ENCODE measurements at places on chromosomes 16 and 17.

DNA sequence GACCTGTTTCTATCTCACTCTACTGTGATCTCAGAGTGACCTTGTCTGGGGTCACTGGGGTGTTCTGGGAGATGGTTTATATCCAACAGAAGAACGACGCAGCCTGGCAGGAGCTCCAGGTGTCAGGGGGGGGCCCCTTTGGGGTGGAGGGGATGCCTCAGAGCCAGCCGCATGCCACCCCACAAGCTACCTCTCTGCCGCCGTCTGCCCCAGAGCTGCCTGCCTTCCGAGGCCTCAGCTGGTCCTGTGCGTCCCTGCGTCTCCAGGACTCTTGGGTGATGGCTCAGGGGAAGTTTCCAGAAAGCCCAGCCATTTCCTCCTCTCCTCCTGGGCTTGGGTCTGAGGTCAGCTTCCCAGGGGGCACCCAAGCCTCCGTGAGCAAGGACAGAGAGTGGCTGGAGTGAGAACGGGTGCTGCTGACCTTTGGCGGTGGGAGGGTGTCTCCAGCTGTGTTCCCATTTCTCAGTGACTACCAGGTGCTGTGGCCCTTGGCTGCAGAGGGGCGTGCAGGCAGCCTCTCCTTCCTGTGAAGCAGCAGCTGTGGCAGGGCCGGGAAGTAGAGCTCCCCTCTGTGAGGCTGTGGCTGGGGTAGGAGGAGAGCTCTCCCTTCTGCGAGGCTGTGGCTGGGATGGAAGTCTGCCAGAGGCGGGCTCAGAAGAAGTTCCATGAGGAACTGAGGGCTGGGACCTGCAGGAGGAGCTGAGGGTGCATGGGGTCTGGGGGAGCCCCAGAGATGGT, 19.8 kb downstream of the JPH3 start:
- no peak for DNase-seq

GRCh38 chr17:17841601-17842025, 4.8 kb upstream of the SREBF1 start:
- DNase-seq: no peak

DNA sequence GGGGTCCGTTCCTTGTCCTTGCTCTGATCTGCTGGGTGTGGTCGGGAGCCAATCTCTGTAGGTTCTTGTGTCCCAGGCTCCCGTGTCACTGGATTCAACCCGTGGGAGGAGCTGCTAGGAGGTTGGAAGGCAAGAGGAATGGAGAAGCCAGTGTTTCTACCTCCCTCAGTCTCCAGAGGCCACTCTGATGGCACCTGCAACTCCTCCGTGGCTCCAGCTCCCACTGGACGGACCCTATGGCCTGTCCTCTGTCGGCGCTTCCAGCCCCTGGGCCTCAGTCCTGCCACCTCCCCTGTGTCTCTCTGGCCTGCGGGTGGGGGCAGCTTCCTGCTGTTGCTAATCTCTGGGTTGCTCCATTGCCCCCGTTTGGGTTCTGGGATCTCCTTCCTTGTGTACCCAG, 71.1 kb downstream of the CMIP start:
- no peak for DNase-seq

DNA sequence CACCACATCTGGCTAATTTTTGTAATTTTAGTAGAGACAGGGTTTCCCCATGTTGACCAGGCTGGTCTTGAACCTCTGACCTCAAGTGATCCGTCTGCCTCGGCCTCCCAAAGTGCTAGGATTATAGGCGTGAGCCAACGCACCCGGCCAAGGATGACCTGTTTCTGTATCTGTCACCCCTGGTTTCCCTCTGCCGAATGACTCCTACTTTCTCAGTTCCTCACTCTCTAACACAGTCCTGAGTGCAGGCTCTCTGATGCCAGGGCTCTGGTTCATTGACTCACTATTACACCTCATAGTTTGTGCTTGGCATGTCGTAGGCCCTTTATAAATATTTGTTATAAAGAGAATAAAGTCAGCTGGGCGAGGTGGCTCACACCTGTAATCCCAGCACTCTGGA, 10.7 kb upstream of the PRPF8 start:
- no peak for DNase-seq

- no peak for DNase-seq
Measured at GRCh38 chr16:10114409-10114808, 67.8 kb downstream of the GRIN2A start.

DNA sequence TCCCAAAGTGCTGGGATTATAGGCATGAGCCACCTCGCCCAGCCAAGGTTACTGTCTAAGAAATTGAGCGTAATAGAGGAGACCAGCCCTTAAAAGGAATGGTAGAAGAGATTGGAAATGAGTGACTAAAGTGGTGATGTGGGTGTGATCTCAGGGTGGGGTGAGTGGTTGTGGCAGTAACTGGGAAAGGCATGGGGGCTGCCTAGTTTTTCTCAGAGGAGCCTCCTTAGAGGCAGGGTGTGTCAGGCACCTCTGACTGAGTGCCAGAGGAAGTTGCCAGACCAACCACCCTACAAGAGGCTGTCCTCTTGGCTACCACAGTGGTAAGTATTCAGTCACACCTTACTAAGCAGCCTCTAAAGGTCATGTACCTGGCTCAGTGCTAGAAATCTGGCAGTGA, 8.9 kb downstream of the DUS2 start:
- DNase-seq: peak; percentile 8

DNA sequence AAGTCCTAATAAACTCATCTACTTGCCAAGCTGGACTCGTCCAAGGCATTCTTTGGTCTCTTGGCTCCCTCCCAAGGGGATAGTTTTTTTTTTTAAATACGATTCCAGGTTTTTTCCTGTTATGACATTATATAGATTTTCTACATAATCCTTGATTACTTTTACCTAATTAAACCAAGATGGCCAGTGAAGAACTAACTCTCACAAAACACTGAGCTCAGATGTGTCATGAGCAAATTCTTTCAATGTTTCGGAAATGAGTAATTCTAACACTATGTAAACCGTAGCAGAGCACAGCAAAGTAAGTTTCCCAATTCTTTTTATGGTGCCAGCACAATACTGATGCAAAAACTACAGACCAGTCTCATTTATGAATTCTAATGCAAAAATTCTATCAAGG, 1.8 kb downstream of the ZNF23 start:
- no peak for DNase-seq

- DNase-seq: no peak
Measured at GRCh38 chr16:175011-175949, 1.2 kb upstream of the HBA1 start.

GRCh38 chr17:39225959-39226683, 376 bp upstream of the STAC2 start:
- DNase-seq: peak; percentile 56

DNA sequence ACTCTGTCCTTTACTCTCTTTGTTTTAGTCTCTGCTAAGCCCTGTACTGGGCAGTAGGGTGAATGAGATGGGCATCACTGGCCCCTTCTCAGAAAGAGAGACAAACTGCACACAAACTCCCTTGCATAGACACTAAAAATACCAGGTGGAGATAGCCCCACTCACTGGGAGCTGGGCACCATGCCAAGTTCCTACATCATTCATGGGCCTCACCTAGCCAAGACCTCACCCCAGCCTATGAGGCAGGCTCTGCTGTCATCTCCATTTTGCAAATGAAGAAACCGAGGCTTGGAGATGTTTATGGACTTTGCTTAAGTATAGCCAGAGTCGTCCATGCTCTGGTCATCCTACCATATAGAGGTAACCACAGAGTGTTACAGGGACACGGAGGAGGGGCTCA, 499.8 kb upstream of the CDH11 start:
- no peak for DNase-seq

- DNase-seq: no peak
Measured at GRCh38 chr17:44247440-44247841, 20.5 kb downstream of the SLC4A1 start.

- no peak for DNase-seq
Measured at GRCh38 chr17:46877466-46877865, 26.1 kb downstream of the WNT9B start.

GRCh38 chr16:64092271-64092670, 1029.6 kb downstream of the CDH11 start:
- no peak for DNase-seq

GRCh38 chr16:79808731-79809130, 208.2 kb upstream of the MAF start:
- DNase-seq: no peak

DNA sequence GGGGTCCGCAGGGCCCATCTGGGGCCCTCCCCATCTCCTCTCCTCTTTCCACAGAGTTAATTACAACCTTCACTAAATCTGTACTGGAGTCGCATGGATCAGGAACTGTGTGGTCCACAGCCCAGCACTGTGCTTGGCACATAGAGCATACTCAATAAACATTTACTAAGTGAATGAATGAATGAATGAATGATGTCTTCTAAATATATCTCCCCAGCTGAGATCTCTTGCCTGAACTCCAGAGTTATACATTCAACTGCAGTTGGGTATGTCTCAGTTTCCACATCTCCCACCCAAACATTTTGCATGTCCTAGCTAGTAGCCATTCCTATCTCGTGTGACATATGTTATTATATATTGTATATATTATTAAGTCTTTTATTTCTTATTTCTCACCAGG, 28.7 kb upstream of the IL21R start:
- DNase-seq: no peak

- DNase-seq: no peak
Measured at GRCh38 chr16:4814542-4815173, 12.2 kb upstream of the ROGDI start.

GRCh38 chr16:5510819-5511370, 413.3 kb upstream of the EEF2KMT start:
- no peak for DNase-seq

DNA sequence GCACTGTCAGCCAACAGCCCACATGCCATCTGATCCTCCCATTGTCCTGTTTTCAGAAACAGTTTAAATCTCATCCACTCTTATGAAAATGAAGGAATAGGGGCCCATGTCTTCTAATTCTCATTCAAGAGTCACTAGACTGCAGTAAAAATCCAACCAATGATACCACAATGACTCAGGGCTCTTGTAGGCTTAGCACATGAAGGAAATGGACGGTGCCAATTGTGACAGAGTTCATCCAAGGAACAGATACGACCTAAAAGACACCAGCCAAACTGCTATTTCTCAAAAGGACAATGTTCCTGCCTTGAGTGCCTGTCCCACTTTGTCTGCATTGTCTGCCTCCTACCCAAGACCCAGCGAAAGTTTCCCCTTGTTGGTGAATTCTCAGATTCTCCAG, 204.8 kb upstream of the COX10 start:
- no peak for DNase-seq

DNA sequence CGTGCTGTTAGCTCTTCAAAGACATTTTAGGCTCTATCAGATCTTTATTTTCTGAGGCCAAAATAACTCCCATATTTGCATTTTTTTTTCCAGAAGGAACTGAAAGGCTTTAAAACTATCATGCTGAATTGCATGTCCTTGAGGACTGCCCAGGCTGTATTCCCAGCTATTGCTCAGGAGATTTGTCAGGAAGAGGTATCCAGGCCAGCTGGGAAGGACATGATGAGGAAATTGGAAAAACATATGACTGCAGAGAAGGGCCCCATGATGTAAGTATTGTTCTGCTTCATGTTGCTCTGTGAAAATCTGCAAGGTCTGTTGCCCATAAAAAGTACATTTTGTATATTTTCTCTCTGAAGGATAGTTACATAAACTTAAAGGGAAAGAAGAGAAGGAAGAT, 5.7 kb downstream of the CDC6 start:
- no peak for DNase-seq

DNA sequence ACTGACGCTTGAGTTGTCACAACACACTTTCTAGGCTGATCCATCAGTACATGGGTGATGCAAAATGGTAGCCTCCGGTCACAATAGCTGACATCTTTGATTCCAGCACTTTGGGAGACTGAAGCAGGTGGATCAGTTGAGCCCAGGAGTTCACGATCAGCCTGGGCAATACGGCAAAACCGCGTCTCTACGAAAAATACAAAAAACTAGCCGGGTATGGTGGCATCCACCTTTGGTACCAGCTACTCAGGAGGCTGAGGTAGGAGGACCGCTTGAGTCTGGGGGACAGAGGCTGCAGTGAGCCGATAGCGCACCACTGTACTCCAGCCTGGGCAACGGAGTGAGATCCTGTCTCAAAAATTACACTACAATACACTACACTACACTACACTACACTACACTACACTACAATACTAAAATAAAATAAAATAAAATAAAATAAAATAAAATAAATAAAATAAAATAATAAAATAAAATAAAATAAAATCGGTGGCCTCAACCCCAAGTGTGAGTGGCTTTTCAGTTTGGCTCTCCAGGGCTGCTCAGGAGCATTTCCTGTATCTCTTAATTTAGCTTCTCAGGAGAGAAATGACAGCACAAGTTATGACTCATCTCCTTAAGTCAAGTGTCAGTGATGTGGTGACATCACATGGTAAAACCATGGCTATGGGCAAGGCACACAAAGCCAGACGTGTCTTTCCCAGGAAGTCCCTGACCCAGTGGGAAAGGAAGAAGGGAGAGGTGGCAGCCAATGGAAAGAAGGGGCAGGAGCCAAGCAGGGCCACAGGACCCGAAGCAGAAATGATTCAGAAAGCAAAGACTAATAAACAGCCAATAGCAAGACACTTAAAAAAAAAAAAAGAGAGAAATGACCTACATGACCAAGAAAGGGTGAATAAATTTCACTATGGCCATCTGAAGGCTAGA, 75.3 kb upstream of the TBC1D3K start:
- peak; percentile 36 for DNase-seq

GRCh38 chr17:76887802-76888201, 19.6 kb downstream of the MGAT5B start:
- no peak for DNase-seq

DNA sequence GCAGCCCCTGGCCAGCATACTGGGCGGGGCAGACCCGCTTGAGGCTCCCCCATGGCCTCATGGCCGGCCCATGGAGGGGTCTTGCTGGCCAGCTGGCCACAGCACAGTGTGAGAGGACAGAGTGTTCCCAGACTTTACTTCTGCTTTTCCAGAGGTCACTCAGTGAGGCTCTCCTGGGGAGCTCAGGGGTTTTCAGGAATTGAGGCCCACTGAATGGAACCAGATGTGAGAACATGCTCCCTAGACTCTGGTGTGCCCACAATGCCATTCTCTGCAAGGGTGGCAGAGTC, 21.2 kb downstream of the ATP6V0D1 start:
- DNase-seq: no peak

GRCh38 chr16:89246903-89247733, 29.6 kb downstream of the ZNF778 start:
- DNase-seq: peak; percentile 96

DNA sequence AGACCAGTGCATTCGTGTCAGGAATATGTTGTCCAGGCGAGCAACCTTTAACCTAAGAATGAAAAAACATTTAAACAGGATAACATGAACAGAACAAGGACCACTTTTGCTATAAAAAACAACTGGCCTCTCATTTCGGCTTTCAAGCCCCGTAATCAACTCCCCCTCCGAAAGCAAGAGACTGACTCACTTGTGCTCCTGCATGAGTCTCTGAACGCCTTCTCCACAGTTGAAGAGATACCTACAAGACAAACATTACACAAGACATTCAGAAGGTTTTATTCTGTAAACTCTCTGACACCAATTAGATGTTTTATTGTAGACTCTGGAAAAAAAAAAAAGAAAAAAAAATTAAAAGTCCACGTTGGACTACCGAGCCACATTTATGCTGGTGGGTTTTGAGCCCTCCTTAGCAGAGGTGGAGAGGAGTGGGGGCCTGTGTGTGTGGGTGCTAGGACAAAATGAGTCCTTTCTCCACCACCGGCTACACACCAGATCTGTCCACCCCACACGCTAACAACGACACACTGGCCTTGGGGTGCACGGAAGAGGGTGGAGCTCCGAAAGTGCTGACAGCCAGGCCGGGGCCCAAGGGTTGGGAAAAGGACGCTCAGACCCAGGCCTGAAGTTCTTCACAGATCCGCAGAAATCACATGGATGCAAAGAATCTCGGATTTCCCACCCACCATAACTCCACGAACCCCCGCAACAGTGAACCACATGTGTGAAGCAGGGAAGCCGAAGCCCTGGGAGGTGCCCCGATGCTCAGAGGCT, 759 bp downstream of the ELAC2 start:
- no peak for DNase-seq

- DNase-seq: no peak
Measured at GRCh38 chr17:62929320-62929719, 36.7 kb upstream of the TANC2 start.

All from activated CD4-positive, alpha-beta T cell treated with anti-CD3 and anti-CD28 coated beads for 48 hours (primary cell).